ENCODE measurements at places on chromosomes 1 and 21. TPM values are rescaled to one million over a fixed set of nuclear protein-coding genes. Genes with fewer than 3 reads are reported as not detected.

- DNase-seq, result no peak
Measured at GRCh38 chr1:40314721-40315238, 2.3 kb downstream of the COL9A2 start.

DNA sequence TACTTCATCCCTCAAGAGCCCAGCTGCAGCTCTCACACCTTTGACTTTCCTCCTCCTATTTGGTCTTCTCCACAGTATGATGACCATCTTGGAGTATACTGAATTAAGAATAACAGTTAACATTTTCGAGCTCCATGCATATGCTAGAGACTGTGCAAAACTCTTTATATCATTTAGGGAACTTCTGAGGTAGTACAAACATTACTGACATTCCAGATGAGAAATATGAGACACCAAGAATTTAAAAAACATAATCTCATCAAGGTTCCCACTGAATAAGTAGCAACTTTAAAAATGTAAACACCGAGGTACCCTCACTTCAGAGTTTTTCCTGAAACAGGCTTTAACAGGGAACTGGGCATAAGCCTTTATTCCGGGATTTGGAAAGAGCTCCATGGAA lies 22.7 kb downstream of the FMO3 start:
- DNase-seq, result no peak

GRCh38 chr1:24904731-24905354 lies 25.2 kb downstream of the RUNX3 start:
- DNase-seq, result no peak

Gene KCNA3
- total RNA-seq, result 0.12 TPM

DNA sequence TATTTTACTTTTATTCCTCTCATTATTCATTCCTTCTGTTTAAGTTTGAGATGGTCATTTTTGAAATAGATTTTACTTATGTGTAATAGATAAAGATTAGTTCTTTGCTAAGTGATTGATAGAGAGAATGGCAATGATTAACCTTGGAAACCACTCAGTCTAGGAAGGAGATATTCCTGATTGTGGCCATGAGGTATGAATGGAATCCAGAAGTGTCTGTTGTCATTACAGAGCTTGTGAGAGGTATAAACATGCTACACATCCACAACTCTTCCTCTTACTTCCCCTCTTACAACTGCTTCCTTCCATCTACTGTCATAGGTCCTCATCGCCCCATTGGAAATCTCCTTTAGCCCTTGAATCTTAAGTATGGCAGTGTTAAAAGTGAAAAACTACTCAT lies 988.8 kb upstream of the B3GALT2 start:
- no peak for DNase-seq

- no peak for DNase-seq
Measured at GRCh38 chr1:236155841-236156503, 13.6 kb downstream of the GPR137B start.

GRCh38 chr1:162835157-162835899 lies 25.6 kb downstream of the CCDC190 start:
- no peak for DNase-seq

DNA sequence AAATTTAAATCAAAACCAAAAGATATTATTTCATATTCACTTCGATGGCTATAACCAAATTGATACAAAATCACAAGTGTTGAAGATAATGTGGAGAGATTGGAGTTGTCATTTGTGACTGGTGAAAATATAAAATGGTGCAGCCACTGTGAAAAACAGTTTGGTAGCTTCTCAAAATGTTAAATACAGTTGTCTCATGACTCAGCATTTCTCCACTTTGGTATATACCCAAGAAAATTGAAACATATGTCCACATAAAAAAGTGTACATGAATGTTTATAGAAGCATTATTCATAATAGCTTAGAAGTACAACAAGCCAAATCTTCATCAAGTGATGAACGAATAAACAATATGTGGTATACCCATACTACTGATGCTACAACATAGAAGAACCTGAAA lies 318.5 kb downstream of the BRINP3 start:
- DNase-seq, result no peak

Gene TRPM2
- 4.4 TPM for total RNA-seq

- DNase-seq, result no peak
Measured at GRCh38 chr1:230542681-230543080, 99.6 kb upstream of the COG2 start.

Gene S100A5
- total RNA-seq, result not detected

- peak; percentile 83 for DNase-seq
Measured at GRCh38 chr1:30707412-30708360, 15.7 kb downstream of the MATN1 start.

DNA sequence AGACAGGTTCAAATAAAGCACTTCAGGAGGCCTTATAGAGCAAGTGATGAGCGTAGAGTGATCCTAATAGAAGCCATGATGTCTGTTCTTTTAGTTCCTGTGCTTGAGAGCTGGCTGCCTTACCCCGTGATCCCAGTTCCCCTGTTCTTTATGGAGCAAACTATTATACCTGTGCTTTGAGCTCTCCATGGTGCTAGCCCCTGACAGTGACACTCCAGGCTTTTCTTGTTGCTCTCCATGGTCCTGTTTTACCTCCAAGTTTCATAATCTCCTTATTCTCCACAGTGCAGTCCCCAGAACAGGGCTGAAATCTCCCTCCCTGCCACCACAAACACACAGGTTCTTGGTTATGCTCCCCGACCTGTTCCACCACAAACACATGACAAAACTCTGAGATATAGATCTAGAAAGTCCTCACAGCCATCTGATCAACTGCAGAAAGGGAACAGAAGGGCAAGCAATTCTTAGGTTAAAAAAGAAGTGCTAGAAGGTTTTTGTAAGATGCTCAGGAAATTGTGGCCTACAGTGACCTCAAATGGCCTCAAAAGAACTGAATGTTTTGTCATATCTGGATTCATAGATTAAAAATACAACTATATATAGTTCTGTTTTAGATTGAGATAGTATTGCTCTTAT lies 6.0 kb downstream of the CADM3 start:
- peak; percentile 75 for DNase-seq

DNA sequence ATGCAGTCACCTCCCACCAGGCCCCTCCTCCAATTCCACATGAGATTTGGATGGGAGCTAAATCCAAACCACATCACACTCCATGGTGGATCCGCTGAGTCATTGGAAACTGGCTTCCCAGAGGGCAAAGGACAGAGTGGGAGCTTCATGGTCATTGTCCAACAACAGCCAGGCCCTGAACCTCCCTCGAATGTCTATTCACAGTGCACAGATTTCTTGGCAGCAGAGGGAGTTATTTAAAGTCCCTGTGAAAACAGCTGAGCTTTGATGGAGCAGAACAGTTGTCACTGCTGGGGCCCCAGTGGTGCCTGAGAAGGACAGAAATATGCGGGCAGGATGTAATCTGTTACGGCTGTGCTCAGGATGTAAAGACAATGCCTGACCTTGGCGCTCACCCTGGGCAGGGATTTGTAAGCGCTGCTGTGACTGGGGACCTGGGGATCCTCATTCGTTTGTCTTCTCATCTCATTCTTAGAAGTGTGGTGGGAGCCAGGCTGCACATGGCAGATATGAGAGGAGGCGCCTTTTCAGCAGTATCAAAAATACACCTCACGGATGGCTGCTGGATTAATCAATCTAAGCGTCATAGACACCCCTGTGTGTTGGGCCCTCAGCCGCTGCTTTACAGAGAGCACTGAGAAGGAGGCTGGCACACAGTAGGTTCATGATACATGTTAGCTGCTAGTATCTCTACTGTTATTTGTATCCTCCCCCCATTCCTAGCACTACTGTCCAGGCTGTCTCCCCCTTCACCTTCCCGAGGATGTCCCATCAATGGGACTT lies 439.4 kb downstream of the PTPRU start:
- no peak for DNase-seq

DNA sequence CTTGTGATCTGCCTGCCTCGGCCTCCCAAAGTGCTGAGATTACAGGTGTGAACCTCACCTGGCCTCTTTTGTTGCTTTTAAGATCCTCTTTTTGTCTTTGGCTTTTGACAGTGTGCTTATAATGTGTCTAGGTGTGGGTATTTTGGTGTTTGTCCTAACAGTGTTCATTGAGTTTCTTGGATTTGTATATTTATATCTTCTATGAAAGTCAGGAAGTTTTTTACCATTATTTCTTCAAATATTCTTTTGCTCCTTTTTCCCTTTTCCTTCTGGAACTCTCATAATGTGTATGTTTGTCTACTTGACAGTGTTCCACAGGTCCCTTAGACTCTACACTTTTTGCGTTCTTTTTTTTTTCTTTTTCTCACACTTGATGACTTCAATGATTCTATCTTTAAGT lies 59.1 kb downstream of the URB2 start:
- DNase-seq, result no peak

- no peak for DNase-seq
Measured at GRCh38 chr1:234270581-234271242, 102.5 kb upstream of the COA6 start.

GRCh38 chr21:38851101-38851500 lies 45.4 kb downstream of the ETS2 start:
- DNase-seq, result no peak

- DNase-seq, result no peak
Measured at GRCh38 chr1:199515261-199515660, 512.2 kb upstream of the NR5A2 start.

Gene XCL2
- not detected for total RNA-seq

- no peak for DNase-seq
Measured at GRCh38 chr1:2471587-2472001, 4.5 kb upstream of the PLCH2 start.

DNA sequence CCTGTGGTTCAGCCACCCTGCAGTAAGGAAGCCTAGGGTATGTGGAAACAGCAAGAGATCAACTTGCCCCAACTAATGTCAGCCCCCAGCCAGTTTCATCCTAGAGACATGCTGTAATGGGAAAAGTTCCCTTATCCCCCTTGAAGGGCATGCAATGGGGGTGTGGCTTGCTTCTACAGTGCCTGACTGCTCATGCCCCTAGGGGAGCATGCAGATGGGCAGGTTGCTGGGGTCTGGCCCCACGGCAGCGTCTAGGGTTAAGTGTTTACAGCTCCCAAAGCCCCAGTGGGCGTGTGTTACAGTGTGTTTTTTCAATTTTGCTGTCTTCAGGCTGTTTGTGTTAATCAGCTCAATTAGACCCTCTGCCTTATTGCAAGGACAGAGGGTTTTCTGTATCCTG lies 1105.9 kb downstream of the AMY1C start:
- DNase-seq, result no peak

Gene VWA1
- total RNA-seq, result 5.7 TPM

- no peak for DNase-seq
Measured at GRCh38 chr1:231705806-231706760, 79.5 kb downstream of the DISC1 start.

DNA sequence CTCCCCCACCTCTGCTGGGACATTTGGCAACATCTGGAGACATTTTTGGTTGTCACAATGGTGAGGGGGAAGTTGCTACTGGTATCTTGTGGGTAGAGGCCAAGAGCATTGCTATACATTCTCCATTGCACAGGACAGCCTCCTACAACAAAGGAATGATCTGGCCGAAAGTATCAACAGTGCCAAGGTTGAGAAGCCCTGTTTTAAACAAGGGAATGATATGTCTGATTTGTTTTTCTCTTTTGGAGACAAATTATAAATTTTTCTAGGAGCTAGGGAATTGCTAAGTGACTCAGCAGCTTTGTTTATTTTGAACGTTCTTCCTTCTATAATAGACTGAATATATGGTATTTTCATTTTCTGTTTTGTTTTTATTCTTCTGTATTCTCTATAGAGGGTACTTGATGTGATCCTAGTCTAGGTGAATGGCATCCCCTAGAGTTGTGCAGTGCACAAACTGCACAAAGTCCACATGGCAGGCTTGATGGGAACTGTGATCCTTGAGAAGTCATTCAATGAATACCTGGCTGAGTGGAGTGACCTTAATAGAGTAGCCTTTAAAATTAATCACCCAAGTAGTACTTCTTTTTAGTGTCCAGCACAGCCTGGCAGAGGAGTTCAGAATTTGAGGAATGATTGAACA lies 288.6 kb upstream of the USP24 start:
- no peak for DNase-seq

- no peak for DNase-seq
Measured at GRCh38 chr1:182237329-182237728, 154.3 kb downstream of the GLUL start.

DNA sequence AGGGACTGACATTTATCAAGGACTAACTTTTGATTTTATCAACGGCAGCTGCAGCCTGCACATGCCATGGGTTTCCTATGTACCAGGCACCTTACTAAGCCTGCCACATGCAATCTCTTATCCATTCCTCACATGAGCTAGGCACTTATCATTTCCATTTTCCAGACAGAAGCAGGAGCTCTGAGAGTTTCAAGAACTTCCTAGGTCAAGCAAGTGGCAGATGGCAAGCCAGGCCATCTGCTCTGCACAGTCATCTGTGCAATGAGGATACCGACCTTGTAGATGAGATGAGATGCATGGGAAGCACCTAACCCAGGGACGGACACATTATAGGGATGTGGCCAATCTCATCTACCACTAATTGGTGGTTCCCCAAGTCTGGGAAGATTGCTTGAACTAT lies 339.4 kb upstream of the USP24 start:
- no peak for DNase-seq

GRCh38 chr1:76494807-76495206 lies 372.5 kb upstream of the ST6GALNAC5 start:
- DNase-seq, result peak; percentile 34

- DNase-seq, result no peak
Measured at GRCh38 chr1:212293579-212293978, 8.4 kb downstream of the PPP2R5A start.

Gene GCLM
- 53.4 TPM for total RNA-seq

DNA sequence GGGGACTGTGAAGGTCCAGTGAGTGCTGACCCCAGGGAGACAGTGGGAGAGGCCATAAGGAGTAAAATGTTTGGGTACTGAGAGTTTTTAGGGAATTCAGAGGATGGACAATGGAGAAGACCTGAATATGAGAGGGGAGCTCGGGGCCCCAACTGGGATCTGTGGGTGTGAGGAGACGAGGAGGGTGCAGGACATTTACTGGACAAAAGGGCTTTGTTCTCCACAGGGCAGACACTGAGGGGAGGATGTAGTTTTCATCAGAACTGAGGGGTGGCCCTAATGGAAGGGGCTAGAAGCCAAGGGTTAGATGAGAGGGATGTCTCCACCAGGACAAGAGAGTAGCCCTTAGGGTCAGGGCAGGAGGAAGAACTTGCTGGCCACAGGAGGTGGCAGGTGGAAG lies 30.0 kb downstream of the TMCC2 start:
- DNase-seq, result no peak
